Tongue (tissue), 3 donors: ENCODE measurements at places on chromosomes 2 and 18.

DNA sequence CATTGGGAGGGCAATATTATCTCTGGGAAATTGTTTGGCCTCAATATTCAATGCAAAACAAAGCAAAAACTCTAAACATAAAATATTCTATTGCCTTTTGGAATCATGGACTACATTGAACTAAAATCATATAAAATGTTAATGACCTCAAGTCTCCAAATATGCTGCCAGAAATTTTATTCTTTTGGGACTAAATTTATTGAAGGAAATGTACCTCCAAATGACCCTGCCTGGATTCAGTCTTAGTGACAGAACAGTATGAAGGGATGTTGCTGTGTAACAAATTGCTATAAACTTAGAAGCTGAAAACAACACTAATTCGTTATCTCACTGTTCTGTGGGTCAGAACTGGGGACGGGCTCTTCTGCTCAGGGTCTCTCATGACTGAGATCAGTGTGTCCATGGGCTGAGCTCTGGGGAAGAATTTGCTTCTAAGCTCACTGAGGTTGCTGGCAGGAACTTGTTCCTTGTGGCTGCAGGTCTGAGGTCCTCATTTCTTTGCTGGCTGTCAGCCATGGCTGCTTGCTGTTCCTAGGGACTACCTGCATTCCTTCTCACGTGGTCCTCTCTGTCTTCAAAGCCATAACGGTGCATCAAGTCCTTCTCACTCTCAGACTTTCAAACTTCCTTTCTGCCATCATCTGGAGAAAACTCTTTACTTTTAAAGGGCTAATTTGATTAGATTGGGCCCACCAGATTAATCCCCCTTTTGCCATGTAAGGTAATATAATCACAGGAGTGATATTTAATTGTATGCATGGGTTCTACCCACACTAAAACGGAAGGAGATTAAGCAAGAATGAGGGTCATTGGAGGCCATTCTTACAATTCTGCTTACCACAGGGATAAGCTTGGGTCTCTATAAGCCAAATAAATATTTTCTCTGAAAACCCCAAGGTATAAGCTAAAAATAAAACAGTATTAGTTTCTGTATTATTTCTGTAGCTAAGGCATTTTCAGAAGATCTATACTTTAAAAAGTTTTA lies 149.0 kb downstream of the ADCYAP1 start:
- peak; percentile 4 for DNase-seq

GRCh38 chr2:239454507-239454906 lies 53.7 kb upstream of the HDAC4 start:
- DNase-seq = no peak

- no peak for DNase-seq
Observed at GRCh38 chr2:175688243-175688642, 313.8 kb downstream of the LNPK start.

- DNase-seq = no peak
Observed at GRCh38 chr2:212032536-212033219, 505.9 kb downstream of the ERBB4 start.

DNA sequence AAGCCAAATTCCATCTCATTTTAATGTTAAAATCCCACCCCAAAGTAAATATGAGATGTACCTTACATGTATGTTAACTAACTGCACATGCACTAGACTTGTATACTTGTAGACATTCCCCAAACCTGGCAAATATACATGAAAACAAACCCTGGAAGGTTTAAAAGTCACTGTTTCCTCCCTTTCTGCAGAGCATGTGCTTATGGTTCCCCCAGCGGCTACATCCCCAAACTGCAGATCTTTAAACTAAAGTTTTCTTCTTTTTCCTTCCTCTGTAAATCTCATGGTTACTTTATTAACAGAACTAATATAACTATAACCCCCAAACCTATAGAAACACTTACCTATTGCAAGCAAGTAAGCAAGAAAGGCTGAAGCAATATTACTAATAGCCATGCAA lies 731.5 kb downstream of the LRP1B start:
- no peak for DNase-seq

DNA sequence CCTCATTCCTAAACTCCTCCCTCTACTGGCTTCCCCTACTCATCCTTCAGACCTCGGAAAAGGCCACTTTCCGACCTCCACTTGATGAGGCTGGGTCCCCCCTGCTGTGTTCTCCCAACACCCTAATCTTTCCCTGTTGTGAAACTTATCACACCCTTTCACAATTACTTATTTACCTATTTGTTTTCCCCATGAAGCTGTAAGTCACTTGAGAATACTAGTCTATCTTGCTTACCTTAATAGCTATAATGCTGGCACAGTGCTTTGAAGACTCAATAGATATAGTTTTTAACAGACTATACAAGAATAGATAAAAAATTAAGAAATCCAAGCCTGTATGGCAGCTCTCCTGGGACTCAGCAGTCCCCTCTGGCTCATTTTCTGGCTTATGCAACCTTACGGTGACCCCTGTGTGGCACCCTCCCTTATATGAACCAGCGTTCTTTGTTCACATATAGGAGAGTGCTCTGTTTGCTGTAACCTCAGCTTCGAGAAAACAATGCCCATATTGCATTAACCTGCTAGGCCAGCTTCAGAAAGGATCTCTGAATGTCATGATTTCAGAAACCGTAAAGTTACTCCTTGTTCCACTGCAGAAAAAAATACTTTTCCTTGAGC lies 220.4 kb upstream of the PKDCC start:
- no peak for DNase-seq

GRCh38 chr2:42129947-42130346 lies 39.2 kb upstream of the EML4 start:
- no peak for DNase-seq

GRCh38 chr2:108324531-108325255 lies 36.0 kb downstream of the SULT1C2 start:
- no peak for DNase-seq

GRCh38 chr2:50133766-50134165 lies 898.2 kb downstream of the NRXN1 start:
- no peak for DNase-seq

DNA sequence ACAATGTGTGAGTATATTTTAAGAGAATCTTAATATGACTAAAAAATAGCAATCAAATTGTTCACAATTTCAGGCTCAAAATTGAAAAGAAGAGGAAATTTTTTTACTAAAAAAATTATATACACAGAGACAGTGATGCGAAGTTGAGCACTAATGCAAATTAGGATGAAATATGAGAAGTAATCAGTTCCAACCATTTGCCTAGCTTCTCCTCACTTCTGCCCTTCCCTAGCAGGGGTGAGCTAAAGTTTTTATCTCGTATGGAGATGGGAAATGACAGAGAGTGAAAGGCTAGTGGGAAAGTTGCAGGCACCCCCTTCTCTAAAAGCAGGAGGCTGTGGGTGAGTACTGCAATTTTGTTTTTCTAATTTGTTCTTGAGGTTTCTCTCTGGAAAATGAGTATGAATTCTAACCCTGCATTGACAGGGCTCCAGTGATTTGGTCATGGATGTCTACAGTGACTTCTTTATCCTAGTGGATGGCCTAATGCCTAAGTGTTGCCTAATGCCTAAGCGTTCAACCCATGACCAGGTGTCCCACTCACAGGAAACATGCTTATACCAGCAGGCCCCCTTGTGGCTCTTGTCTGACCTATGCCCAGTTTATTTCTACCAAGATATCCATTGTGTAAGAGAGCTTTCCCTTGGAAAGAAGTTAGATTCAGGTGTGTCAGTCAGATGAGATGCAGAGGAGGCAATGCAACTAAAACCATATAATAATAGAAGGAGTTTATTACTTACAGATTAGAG lies 78.0 kb upstream of the HNMT start:
- no peak for DNase-seq

DNA sequence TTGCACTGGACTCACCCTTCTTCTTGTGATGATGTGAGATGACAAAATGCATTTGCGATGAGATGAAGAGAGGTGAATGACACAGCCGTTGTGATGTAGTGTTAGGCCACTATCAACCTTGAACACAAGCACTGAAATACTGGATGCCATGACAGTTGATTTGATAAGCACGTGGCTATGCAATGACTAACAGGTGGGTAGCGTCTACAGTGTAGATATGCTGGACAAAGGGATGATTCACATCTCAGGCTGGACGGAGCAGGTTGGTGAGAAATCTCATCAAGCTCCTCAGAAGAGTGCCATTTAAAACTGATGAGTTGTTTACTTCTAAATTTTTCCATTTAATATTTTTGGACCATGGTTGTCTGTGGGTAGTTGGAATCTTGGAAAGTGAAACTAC lies 375.8 kb upstream of the LYPD1 start:
- no peak for DNase-seq

DNA sequence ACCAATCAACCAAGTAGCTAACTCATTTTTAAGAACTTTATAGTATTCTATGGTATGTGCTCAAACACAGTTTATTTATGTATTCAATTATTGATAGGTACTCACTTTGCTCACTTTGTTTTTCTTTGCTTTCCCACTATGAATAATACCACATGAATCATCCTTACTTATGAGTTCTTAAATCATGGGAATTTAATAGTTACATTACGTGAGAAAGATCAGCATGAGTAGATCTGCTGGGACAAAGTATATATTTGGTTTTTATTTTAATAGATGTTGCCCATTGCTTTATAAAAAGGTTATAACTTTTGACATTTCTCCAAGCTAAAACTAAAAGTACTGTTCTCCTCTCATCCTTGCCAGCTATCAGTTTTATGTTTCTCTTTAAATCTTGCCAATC lies 390.7 kb downstream of the LRATD1 start:
- no peak for DNase-seq
